ENCODE measurements at places on chromosomes 1 and 21.

DNA sequence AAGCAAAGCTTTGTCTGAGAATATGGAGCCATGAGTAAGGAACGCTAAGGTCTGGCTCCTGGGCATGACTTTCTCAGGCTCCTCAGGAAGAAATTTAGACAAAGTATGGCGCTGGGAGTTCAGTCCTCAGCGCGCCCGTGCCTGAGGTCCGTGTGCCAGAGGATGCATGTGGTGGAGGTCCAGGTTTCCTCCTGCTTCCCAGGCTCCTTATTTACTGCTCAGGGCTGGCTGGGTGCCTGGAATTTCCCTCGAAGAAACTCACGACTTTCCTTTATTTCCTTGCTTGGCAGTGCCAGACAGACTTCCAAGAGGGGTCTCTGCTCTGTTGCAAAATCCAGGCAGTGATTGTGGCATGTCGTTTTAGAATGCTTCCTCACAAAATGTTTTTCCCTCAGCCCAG, 13.3 kb downstream of the GCSAML start:
- no peak for DNase-seq

GRCh38 chr1:209187589-209187988, 395.9 kb upstream of the CAMK1G start:
- no peak for DNase-seq

DNA sequence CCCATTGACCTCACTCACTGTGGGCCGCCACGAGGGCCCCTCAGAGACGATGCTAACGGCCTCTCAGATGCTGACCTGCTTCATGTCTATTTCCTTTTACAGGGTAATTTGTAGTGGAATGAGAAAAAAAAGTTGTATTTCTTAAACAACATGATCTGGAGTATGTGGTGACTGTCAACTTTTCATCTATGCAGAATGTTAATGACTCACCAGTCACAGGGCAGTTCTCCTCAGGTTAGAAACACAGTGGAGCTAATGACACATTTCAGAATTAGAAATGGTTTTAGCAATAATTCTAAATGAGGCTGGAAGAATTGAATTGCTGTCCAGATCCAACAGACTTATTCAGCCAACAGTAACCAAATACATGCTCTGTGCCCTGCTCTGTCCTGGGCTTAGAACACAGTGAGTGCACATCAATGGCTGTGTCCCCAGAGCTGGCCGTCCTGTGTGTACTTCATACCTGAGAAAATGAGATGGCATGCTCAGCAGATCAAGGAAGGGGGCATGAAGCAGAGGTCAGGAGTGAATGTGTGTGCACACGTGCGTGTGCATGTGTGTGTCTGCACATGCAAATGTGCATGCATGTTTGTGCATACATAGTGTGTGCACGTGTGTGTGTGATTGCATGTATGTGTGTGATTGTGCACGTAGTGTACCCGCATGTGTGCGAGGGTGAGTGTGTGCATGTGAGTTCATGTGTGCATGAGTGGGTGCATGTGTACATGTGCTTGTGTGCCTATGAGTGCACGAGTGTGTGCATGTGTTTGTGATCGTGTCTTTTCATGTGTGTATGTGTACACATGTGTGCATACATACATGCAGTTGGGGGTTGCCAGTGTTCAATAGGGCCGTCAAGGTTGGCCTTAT, 145.3 kb downstream of the PCBP3 start:
- DNase-seq: no peak

DNA sequence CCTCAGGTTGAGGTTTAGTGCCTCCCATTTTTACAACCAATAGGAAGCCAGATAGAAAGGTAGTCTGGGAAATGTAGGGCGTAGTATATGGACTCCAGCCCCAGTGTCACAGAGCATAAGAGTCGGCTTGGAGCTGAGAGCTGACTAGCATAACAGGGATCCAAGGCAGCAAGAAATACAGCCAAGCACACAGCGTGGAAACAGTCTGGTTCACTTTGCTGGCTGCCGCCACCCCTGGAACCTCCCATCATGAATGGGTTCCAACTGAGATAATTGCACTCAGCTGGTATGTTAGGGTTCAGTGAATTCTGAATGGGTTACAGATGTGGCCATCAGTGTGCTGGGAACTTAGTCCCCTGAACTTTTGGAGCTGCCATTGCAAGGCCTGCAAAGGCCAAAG, 76.7 kb upstream of the GPR88 start:
- DNase-seq: peak; percentile 61

- DNase-seq: no peak
Observed at GRCh38 chr1:18175530-18176377, 68.2 kb downstream of the IGSF21 start.

DNA sequence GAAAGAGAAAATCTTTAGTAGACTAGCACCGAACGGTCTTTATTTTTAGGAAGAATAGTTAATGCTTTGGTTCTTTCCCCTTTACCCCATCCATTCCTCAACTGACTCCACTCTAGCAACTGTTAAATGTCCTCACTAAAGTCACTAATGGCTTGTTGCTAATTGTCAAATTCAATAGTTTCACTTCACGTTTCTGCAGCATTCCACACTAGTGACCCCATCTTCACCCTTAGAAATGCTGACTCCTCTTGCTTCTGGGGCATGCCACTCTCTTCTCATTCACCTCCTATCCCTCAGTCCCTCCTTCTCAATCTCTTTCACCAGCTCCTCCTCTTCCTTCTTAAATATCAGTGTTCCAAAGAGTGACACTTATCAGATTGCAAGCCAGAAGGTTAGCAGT, 19.4 kb upstream of the CADM3 start:
- no peak for DNase-seq

DNA sequence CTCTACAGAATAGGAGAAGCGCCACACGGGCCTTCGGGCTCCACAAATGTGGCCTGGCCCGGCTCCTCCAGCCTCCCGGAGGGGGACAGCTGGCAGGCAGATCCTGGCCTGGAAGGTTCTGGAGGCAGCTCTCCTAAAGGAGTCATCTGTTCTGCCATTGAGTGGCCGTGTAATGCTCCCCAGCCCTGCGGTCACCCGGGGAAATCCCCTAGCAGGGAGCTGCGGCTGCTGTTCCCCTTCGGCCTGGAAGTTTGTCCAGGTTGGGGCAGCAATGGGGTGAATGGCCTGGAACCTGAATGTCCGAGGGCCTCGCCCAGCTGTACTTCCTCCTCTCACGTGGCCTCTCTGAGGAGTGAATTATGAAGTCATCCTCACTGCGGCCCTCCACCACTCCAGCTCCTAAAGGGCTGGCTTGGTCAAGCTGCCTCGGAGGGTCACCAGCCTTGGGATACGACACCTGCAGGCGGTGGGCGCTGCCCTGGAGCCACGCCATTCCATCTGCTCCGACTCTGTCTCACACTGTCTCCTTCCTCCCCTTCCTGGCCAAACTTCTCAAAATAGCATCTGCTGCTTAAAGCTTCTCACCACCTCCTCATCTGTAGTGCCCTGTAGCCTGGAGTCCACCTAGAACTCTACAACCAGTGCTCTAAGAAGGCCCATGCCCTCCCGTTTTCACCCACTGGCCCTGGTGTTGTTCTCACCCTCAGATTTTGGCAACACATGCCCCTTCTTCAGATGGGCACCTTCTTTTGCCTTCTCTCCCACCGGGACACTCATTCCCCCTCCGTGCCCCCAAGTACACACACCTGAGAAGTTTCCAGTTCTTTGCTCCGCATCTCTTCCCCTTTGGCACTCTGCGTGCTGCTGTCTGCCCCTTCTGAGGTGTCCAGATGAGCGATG, 54.4 kb upstream of the TMPRSS2 start:
- DNase-seq: no peak

DNA sequence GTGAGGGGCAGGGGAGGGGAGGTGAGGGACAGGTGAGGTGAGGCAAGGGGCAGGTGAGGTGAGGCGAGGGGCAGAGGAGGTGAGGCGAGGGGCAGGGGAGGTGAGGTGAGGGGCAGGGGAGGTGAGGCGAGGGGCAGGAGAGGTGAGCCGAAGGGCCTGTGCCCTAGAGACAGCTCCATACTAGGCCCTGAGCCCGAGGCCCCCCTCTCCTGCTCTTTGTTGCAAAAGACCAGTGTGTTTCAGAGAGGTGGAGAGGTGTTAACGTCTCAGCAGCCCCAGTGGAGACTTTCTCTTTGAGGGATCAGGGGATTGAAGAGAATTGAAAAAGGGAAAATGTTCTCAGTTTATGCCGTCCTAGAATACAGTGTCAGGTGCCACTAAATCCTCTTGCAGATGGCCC, 44.2 kb downstream of the EPHB2 start:
- DNase-seq: no peak

DNA sequence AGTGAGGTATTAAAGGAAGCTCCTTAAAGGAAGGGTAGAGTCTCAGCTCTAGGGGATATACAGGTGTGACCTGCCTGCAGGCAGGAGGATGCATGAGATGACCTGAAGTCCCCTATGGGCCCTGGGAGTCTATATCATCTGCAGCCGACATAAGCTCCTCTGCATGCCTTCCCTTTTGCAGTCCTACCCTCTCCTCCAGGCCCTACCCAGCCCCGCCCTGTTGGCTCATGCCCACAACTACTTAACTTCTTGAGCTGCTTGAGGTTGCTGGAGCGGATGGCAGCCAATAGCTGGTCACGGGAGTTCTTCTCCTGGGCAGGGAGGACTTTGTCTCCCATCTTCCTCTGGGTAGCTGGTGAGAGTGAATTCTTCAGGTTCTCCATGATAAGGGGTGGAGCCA, 10.3 kb downstream of the SHISA4 start:
- DNase-seq: no peak

- DNase-seq: no peak
Observed at GRCh38 chr1:66999640-67000400, 54.1 kb downstream of the SLC35D1 start.

- DNase-seq: no peak
Observed at GRCh38 chr1:170734412-170735175, 70.7 kb downstream of the PRRX1 start.

DNA sequence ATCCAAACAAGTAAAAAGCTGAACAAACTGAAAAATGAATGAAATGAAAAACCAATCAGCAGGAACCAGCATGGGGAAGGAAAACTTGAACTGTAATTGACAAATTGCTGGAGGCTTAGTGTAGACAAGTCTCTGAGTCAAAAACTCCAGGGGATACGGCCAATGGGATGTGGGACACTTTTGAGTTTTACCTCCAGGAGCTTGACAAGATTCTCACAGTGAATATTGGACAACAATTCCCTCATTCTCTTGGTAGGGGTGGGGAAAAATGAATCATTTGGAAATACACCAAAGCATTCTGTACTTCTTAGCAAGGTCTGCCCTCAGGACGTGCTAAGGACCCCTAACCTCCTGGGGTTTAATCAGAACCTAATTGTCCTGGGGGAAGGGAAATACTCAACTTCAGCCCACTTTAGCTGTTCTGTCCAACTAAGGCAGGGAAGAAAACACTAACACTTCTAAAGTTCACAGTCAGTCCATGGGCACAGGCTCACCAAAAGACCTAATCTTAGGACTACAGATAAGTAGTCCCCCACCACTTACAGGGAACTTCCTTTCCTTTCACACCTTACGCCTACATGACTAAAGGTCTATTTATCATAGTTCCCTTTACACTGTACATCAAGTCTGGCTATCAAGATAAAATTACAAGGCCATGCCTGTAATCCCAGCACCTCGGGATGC, 60.7 kb upstream of the CDC42BPA start:
- DNase-seq: no peak

DNA sequence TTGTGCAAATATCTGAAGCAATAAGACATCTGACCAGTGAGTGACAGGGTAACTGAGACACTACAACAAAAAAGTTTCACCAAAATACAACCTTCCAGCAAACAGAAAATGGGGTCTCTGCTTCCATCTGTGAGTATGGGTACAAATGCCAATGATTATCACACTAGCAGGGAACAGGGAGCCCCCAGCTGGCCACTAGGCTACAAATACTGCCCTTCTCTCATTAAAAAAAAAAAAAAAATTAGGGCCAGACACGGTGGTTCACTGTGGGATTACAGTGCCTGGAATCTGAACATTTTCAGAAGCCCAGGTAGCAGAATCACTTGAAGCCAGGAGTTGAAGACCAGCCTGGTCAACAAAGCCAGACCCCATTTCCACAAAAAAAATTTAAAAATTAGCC, 48.4 kb upstream of the EDARADD start:
- DNase-seq: peak; percentile 11

- DNase-seq: no peak
Observed at GRCh38 chr1:179077396-179077795, 4.5 kb upstream of the TOR3A start.

- DNase-seq: peak; percentile 31
Observed at GRCh38 chr1:99648107-99648506, 2.2 kb downstream of the PALMD start.

DNA sequence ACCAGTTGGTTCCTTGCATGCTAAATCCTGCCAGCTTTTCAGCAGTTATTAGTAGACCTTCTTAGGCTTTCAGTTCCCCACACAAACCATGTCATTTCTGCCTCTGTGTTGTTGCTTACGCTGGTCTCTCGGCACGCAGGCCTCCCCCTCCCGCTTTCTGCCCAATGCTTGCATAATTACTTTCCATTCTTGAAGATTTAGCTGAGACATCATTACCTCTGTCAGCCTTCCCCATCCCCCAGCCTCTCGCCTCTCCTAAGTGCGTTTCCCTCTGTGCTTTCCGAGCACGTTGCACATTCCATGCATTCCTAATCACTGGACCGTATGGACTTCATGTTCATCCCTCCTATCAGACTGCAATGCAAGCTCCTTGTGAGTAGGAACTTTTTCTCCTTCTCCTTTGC, 26.8 kb downstream of the TSHB start:
- DNase-seq: peak; percentile 60

All from lung (tissue), 17 donors.